ENCODE measurements at places on chromosomes 7 and 10. TPM values are rescaled to one million over a fixed set of nuclear protein-coding genes. Genes with fewer than 3 reads are reported as not detected.

The LAMB1 gene
- 0.32 TPM for total RNA-seq

- DNase-seq = no peak
Observed at GRCh38 chr7:84218681-84219080, 24.1 kb upstream of the SEMA3A start.

The ENTPD1 gene
- total RNA-seq = 0.64 TPM

DNA sequence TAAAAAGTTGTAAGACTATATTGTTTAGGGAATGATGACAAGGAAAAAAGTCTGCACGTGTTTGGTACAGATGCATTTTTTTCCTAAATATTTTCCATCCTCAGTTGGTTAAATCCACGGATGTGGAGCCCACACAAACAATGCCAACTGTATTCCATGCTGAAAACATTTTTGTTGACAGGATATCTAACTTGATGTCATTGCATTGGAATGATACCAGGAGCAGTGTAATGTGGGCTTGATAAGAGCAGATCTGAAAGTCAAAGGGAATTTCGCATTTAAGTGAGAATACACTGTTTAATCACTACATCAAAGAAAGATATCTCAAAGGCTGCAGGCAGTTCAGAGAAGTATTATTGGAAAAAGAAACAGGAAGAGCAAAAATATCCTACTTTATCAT is 49.5 kb upstream of the TMEM140 start:
- DNase-seq = no peak

GRCh38 chr7:1873421-1873820 is 203.3 kb downstream of the ELFN1 start:
- DNase-seq = no peak

The NEUROG3 gene
- 0.21 TPM for total RNA-seq

- DNase-seq = no peak
Observed at GRCh38 chr7:20911081-20911480, 124.4 kb upstream of the SP8 start.

DNA sequence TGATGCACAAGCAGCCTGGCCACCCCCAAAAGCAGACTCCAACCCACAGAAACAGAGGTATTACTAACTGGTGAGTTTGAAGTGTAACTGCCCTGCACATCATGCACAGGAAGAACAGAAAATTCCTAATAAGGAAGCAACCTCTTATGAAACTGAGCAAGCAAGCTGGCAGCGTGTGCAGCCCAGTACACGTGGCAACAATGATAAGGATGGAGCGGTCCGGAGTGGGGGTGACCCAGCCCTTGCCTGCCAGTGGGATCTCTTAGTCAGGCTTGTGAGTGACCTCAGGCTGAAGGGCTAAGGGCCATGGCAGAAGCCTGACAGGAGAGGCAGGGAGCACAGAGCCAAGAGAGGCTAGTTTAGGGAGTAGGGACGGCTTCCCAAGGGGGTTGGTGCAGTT is 22.1 kb upstream of the AOAH start:
- no peak for DNase-seq

GRCh38 chr10:34193931-34194626 is 621.0 kb downstream of the PARD3 start:
- DNase-seq = no peak

The CPN1 gene
- total RNA-seq = not detected

DNA sequence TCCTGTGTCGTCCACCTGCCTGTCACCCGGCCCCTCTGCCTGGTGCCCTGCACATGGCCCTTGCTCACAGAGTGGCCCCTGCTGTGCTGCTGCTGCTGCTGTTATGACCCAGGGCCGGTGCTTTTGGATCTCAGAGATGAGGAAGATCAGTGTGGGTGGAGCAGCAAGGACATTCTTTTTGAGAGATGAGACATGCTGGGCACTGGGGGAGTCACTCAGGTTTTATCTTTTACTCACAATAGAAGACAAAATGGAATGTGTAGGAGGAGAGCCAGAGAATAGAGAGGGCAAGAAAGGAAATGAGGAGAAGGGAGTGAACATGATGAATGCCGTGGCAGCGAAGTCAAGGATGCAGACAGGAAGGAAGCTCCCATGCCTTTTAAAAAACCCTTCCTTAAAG is 611.5 kb upstream of the DPP6 start:
- no peak for DNase-seq

DNA sequence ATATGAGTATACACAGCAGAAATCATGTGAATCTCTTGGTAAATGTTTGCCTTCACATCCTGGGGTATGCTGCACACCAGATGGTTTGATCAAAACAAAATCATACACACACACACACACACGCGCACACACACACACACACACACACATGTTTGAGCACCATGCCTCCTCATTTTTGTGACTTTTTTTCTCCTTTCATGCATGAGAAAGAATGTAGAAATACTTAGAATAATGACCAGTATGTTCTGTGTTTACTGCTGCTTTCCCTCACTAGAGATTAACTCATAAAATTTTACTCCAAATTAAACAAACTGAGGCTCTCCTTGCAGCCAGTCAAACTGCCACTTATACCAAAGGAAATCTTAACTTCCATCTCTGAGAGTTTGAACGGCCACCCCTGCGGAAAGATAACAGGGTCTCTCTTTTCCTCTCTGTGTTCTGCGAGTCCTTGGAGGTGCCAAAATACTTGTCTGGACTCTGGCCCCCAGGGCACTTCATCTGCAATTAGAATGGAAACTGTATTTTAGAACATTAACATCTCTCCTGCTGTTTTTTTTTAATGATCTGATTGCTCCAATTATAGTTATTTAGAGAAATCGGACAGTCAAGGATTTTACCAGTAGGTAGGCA is 320.8 kb upstream of the NFE2L3 start:
- no peak for DNase-seq

DNA sequence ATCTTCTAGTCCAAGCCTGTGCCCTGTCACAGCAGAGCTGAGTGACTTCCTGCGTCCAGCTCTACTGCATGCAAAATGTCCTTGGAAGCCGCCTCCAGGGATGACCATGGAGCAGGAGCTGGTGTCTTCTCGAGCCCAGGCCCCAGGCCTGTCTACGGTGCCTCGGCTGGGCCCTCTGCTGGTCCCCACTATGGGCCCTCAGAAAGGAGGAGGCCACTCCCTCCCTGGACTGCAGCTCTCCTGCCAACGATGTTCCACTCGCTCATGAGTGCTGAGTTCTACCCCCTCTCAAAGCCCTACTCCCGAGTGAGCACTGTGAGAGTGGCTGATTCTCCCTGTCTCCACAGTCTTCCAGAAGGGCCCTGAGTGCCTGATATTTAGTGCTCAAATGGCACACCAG is 504.9 kb downstream of the PTPRN2 start:
- no peak for DNase-seq

GRCh38 chr7:142784716-142785115 is 13.9 kb downstream of the PRSS2 start:
- no peak for DNase-seq

The AKR1E2 gene
- total RNA-seq = 5.1 TPM

- no peak for DNase-seq
Observed at GRCh38 chr10:17609523-17610079, 7.6 kb downstream of the HACD1 start.

- no peak for DNase-seq
Observed at GRCh38 chr10:102413806-102414561, 4.6 kb downstream of the PSD start.

- no peak for DNase-seq
Observed at GRCh38 chr7:47333554-47333887, 248.4 kb downstream of the TNS3 start.

DNA sequence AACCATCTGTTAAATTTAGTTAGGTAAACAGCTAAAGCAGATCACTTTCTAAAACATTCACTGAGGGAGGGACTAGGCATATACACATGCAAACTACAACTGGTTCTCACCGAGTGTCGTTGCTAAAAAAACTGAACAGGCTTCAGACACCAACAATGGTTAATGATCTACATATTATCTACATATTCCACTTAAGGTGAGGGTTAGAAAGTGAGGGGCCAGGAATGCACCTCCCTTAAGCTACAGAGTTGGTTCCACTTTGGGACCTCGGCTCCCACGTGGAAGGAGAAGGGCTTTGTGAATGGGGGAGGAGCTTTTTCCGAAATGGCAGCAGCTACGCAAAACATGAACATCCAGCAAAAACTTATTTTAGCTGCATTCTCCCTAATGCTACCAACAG is 5.8 kb downstream of the CTBP2 start:
- DNase-seq = no peak

DNA sequence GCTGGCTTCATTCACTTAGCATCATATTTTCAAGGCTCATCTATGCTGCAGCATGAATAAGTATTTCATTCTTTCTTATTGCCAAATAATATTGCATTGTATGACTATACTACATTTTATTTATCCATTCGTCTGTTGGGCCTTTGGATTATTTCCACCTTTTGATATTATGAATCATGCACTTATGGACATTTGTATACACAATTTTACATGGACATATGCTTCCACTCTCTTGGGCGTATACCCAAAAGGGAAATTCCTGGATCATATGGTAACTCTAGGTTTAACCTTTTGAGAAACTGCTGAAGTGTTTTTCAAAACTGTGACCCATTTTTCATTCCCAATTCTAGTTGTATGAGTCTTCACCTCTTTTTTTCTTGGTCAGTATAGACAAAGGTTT is 80.3 kb upstream of the GNAI1 start:
- no peak for DNase-seq

DNA sequence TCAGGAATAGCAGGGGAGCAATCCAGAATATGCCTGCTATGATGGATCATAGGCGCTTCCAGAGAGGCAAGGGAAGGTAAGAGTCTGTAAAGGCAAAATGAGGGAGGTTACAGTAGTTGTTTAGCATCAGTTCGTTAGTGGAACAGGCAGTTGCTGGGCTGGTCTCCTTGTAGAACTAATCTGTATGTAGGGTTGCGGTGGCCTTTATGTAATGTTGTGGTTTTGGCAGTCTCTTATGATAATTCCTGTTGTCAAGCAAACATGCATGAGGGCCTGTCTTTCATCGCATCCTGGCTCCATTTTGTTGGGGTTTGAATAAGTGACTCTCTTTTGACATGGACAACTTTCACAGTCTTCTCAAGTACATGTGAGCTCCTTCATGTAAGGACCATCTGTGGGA is 427.8 kb upstream of the LRGUK start:
- no peak for DNase-seq

The FXYD4 gene
- total RNA-seq = not detected

GRCh38 chr10:43427166-43427825 is 9.6 kb upstream of the ZNF487 start:
- DNase-seq = peak; percentile 47

DNA sequence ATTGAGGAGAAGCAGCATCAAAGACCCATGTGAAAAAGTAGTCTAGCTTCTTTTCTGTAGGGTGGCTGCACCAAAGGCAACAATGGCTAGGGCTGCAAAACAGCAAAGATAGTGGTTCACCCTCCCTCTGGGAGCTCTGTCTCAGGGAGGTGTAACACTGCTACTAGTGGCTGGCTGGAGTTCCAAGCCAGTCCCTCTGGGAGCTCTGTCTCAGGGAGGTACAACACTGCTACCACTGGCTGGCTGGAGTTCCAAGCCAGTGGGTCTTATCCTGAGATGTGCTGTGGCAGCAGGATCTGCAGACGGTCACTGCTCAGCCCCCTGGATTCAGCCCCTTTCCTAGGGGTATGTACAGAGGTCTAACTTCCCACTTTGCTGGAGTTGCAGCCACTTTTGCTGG is 37.9 kb upstream of the TMEM140 start:
- DNase-seq = no peak

- no peak for DNase-seq
Observed at GRCh38 chr7:119271147-119271779, 1001.7 kb upstream of the KCND2 start.

The AKR1C8 gene
- total RNA-seq = 0.22 TPM

- peak; percentile 48 for DNase-seq
Observed at GRCh38 chr7:132430861-132431822, 145.1 kb downstream of the PLXNA4 start.

- DNase-seq = no peak
Observed at GRCh38 chr7:75604408-75604807, 112.3 kb downstream of the SPDYE5 start.

DNA sequence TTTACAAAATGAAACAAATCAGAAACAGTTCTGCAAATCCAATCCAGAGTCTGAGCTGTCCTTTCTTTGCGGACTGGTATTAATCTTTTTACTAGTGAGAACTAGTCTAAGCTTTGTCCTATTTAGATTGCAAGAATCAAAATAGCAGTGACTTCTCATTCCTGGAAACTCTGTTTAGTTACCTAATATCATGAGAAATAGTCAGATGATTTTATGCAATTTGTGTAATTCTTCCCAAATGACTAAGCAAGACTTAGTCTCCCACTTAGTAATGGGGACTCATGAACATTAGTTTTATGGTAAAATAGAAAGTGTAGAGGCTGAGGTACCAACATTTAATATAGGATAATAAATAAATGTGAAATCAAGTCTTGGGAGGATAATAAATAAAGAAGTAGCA is 341.3 kb downstream of the DNAJB9 start:
- no peak for DNase-seq

GRCh38 chr10:93131986-93132385 is 58.3 kb downstream of the CYP26A1 start:
- DNase-seq = no peak

- no peak for DNase-seq
Observed at GRCh38 chr7:151748733-151749132, 128.2 kb downstream of the PRKAG2 start.

DNA sequence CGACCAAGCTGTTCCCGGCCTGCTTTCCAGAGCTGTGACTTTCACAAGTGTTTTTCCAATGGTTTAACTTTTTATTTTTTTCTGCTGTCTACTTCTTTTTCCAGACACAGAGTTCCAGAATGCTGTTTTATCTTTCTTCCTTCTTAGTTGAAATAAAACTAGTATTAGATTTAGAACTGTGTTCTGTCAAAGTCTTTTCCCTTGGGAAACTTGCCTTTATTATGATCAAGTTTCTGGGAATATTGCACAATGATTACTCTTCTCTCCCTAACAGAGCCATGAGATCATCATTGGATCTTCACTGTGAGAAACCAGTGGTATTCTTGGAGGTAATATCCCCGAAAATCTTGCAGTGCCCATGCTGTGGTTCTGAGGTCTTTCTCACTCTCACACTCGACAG is 104.9 kb upstream of the KCND2 start:
- no peak for DNase-seq

GRCh38 chr7:157825325-157825724 is 488.5 kb downstream of the DNAJB6 start:
- no peak for DNase-seq

- no peak for DNase-seq
Observed at GRCh38 chr7:94451187-94451586, 56.5 kb downstream of the COL1A2 start.

Data from activated naive CD8-positive, alpha-beta T cell treated with anti-CD3 and anti-CD28 coated beads for 36 hours (primary cell).